ENCODE measurements at places on chromosomes 2 and 18. TPM values are rescaled to one million over a fixed set of nuclear protein-coding genes. Genes with fewer than 3 reads are reported as not detected.

HOXD9 gene
- 13.6 TPM for total RNA-seq

RNF144A gene
- total RNA-seq = 14.3 TPM

C2orf78 gene
- total RNA-seq = not detected

TRIM54 gene
- total RNA-seq = 0.49 TPM

ALPP gene
- not detected for total RNA-seq

ADD2 gene
- 15.4 TPM for total RNA-seq

PID1 gene
- total RNA-seq = 0.53 TPM

TCF7L1 gene
- total RNA-seq = 2.7 TPM

MYO5B gene
- 2.1 TPM for total RNA-seq

HOXD10 gene
- 7.5 TPM for total RNA-seq

RABL2A gene
- 2.1 TPM for total RNA-seq

ATP6V1C2 gene
- not detected for total RNA-seq

EMILIN1 gene
- total RNA-seq = 7.2 TPM

MERTK gene
- 13.4 TPM for total RNA-seq

SH3BP4 gene
- total RNA-seq = 56.4 TPM

STARD6 gene
- total RNA-seq = not detected

TGFA gene
- 4.7 TPM for total RNA-seq

LONRF2 gene
- total RNA-seq = not detected

TAF1B gene
- total RNA-seq = 14.0 TPM

KIF3C gene
- 10.2 TPM for total RNA-seq

AMER3 gene
- not detected for total RNA-seq

AAMP gene
- total RNA-seq = 127 TPM

Data from mammary microvascular endothelial cell (primary cell).